ENCODE measurements at places on chromosomes 16 and 17. TPM values are rescaled to one million over a fixed set of nuclear protein-coding genes. Genes with fewer than 3 reads are reported as not detected.

CDRT15L2 gene
- not detected for total RNA-seq

RNF227 gene
- 2.1 TPM for total RNA-seq

GRAP gene
- total RNA-seq = 0.27 TPM

MYH11 gene
- 0.78 TPM for total RNA-seq

FZD2 gene
- 3.5 TPM for total RNA-seq

CFAP97D1 gene
- total RNA-seq = not detected

SBK1 gene
- total RNA-seq = 0.07 TPM

DNAAF8 gene
- not detected for total RNA-seq

DNA sequence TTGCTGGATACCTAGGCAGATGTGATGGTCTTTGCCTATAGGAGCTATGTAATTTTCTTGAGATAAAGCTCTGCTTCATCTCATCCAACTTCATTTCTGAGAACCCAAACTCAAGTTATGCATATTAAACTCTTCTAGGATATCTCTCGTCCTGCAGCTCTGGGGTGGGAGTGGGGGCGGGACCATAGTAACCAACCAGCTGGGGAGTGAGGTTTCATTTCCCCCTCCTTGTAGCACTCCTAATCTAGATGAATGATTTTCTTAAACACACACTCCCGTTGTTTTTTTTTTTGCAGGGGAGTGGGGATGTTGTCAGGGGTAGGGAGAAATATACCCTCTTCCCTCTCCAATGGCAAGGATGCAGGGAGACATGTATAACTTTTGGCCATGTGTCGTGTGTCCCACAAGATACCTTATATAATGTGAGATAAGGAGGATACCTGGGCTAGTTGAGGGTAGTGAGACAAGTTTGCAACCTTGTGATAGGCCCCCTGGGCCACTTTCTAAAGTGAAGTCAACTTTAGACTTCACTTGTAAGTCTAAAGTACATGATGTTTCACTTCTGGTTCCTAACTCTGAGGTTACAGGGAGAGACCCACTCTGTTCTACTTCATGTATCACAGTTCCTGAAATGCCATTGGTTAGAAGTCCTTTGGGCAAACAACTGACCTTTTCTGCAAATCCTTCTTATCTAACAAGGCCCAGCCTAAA, 10.5 kb upstream of the HEATR6 start:
- DNase-seq = no peak

DNA sequence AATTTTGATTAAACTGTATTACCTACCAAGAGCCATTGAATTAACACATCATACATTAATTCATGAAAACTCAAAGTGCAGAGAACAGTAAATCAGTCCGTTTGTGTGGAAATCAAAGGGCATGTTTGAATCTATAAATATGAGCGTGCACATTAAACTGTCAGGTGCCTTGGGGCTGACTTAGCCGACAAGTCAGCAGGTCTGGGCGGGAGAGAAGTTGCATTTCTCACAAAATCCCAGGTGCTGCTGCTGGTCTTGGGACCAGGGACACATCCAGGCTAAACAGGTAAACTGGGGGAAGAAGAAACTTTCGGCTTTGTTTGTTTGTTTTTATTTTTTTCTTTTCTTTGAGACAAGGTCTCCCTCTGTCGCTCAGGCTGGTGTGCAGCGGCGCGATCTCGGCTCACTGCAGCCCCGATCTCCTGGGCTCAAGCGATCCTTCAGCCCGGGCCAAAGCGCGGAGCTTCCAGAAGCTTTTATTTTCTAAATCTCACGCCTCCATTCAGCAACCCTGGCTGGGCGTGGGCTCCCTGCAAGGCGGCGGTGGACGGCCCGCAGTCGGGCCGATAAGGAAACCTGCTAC, 213.9 kb downstream of the MRTFB start:
- DNase-seq = no peak

DNA sequence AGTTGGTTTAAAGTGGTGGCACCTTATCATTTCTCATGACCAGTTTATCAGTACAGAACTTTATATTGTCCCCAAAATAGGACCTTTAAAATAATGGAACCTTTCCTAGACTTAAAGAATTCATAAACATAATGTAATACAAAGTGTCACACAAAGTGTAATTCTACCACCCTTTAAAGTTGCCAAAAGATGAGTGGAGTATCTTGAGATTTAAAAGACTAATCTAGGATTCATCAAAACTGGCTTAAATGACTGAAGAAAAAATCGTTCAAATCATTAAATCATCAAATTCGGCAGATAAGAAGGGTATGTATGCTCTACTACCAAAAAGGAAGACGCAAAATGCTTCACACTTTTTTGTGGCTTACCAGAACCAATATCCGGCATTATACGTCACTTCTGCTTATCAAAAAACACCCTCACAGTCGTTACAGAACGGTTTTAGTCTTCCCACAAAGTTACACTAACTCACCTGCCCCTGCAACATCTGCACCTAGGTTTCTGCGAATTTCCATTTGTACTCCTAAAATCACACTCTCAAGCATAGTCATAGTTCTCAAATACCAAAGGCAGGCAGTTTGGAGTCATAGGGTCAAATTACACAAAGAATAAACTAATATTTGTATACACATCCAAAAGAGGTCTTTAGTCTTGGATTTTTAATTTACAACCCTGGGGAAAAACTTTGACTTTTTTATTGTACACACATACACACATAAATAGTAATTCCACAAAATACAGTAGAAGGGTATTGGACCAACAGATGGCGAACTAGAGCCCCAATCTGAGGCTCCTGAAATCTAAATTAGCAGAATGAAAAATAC, 1.4 kb upstream of the KANSL1 start:
- peak; percentile 54 for DNase-seq

GRCh38 chr17:55086635-55087058, 118.1 kb downstream of the STXBP4 start:
- DNase-seq = peak; percentile 14

DNA sequence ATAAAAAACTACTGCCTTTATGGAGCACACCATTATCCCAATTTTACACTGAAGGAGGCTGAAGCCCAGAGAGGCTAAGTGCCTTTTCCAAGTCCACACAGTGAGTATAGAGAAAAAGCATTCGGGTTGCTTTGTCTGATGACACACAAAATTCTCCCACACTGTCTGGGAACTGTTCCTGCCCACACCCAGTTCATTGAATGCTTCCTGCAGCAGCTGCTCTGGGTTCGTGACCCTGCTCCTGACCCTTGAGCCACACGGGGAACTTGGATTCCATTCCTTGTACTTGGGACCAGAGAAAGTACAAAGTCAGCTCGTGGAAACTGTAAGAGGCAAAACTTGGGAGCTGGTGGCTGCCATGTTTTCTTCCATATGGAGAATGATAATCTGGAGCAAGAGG, 57.9 kb downstream of the AKAP1 start:
- DNase-seq = no peak

DNA sequence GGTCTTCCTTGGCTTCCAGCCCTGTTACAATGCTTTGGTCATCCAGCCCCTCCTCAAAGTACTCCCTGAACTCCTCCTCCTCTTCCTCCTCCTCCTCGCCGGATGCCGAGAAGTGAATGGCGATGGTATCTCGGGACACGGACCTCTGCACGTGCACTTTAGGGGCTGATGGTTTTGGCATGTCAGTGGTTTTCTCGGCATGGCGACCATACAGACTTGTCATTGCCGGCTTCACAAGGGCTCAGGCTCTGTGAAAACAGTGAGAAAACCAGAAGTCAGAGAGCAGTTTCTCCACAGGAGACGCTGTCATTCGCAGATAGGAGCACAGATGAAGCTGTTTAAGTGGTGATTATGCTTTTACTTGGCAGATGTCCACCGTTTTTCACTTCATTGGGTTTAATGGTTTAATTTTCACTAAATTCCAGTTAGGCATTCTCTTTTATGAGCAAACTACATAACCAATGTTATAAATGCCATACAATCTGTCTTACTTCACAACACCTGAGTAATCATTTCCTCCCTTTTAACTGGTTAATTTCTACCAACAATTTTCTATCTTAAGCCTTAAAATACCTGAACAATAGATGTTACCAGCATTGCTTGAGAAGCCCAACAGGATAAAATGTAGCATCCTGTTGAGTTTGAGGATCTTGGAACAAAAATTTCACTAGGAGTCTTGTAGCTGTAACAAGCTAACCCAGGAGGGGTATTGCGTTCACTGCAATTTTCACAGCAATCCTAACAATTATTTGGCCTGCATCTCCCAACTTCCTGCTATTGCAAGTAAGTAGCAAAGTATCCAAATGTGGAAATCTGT, 48.9 kb downstream of the TEX2 start:
- peak; percentile 78 for DNase-seq

GRCh38 chr16:67399749-67400704, 6.7 kb upstream of the TPPP3 start:
- no peak for DNase-seq

DNA sequence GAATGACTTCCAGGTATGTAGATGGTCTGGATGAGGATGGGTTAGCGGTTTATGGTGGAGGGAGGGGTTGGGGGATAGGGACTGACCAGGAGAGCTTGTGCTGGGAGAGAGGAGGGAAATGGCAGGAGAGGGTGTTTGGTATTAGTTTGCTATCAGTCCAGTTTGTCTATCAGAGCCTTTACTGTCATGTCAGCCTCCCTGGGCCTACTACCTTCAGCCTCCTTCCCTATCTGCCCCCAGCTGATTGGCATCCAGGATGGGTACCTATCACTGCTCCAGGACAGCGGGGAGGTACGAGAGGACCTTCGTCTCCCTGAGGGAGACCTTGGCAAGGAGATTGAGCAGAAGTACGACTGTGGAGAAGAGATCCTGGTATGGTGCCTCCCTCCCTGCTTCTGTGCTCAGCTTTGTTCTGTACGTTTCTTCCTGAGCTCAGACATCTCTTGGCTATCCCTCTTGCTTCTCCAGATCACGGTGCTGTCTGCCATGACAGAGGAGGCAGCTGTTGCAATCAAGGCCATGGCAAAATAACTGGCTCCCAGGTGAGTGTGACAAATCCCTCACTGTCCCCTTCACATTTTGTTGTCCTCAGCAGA, 3.8 kb downstream of the EIF5A start:
- no peak for DNase-seq

- no peak for DNase-seq
Measured at GRCh38 chr17:21251337-21252010, 1.7 kb downstream of the NATD1 start.

GRCh38 chr17:79938336-79939093, 97.2 kb downstream of the TBC1D16 start:
- no peak for DNase-seq

- no peak for DNase-seq
Measured at GRCh38 chr16:5616841-5617240, 519.2 kb upstream of the EEF2KMT start.

GRCh38 chr17:14437176-14437575, 136.3 kb downstream of the HS3ST3B1 start:
- no peak for DNase-seq
